GM12878 (cell line): ENCODE measurements at places on chromosomes 6 and 20. TPM values are rescaled to one million over a fixed set of nuclear protein-coding genes. Genes with fewer than 3 reads are reported as not detected.

- DNase-seq, result no peak
Observed at GRCh38 chr6:71199736-71200135, 88.9 kb upstream of the OGFRL1 start.

DNA sequence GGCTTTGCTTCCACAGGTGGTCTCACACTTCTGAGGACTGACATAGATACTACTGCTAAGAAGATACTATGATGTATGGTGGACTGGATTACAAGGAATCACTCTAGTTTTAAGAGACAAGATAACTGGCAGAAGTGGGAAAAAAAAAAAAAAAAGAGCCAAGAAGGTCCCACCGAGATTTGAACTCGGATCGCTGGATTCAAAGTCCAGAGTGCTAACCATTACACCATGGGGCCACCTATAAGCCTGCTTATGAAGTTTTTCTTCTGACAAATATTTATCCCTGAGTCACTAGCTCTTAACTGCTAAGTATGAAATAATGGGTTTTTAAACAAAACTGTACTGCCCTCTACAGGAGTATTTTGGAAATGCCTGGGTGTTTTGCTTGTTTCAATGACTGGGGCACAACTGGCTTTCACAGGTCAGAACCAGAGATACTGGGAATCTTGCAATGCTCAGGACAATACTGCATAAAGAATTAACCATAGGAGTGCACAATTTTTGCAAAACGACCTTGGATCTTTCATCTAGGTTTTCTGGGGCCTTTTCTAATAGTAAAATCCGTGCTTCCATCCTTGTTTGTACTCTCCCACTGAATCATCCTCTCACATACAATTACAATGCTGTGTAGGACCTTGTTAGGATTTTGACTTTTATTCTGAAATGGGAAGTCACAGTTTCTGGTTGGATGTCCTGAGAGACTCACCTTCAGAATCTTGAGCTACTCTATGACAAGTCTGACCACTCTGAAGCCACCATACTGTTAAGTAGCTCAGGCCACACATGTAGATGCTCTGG lies 116.3 kb downstream of the OR2B2 start:
- DNase-seq, result peak; percentile 91

Gene CDH4
- not detected in 2 replicates for total RNA-seq

Gene TAAR8
- total RNA-seq, result not detected in 2 replicates

Gene EIF2S2
- 80.2 and 84.1 TPM in 2 replicates for total RNA-seq

Gene PROKR2
- total RNA-seq, result not detected in 2 replicates

Gene KIF13A
- total RNA-seq, result 0.26 and 0.53 TPM in 2 replicates

Gene MYL9
- 1.6 and 1.7 TPM in 2 replicates for total RNA-seq
